ENCODE measurements at places on chromosomes 2 and 18.

- no peak for DNase-seq
These were observed 279.8 kb downstream of the CELF4 start for GRCh38 chr18:37285825-37286224.

DNA sequence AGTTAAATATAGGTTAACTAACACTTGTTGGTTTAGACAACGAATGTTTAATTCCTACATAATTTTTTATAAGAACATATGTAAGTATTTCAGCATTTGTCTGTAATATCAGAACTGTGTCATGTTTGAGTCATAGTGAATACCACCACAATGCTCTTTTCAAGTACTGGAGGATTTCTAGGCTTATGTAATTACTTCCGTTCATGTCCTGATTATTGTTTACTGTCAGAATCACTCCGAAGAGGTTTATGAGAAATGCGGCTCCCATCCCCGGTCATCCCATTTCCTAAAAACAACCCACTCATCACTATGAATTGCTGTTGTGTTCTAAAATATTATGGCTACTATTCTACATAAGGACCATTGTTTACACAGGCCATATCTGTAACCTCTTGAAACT, 45.1 kb downstream of the CDH19 start:
- DNase-seq: no peak

GRCh38 chr2:67164771-67165522, 232.2 kb upstream of the ETAA1 start:
- no peak for DNase-seq

GRCh38 chr2:127342101-127342500, 45.7 kb downstream of the MAP3K2 start:
- no peak for DNase-seq

GRCh38 chr18:23540867-23541266, 37.6 kb downstream of the RMC1 start:
- DNase-seq: no peak

DNA sequence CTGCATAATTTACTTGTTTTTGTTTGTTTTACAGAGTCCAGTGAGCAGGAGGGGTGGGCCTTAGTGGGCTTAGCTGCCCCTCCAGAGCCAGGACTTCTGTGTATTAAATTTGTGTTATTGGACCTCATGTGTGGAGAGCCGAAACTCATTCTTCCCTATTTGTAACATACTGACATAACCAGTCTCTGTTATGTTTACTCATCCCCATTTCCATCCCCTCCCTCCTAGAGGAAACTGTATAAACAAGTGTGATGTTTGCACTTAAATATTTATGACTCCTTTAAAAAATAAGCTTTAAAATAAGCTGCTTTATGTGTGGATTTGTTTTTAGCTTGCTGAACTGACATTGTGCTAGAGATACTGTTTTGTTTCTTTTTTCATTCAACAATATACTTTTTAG, 13.8 kb downstream of the ZNF512 start:
- DNase-seq: no peak

DNA sequence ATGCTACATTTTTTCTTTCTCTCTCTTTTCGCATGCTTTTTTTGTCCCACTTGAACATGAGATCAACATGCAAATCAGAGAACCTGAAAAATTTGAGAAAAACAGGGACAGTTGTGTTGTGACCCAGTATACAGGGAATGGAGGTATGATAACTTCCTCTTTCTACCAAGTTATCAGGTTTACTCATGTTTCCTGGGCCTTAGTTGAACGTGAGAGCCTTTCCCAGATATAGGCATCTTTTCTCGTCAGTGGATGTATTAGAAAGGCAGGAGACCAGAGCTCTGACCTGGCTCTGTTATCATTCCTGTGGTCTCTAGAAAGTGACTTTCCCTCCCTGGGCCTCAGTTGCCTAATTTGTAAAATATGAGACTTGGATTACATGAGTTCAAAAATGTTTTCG, 30.1 kb upstream of the FAM117B start:
- no peak for DNase-seq

- no peak for DNase-seq
These were observed 149.6 kb upstream of the GALNT5 start for GRCh38 chr2:157107877-157108276.

DNA sequence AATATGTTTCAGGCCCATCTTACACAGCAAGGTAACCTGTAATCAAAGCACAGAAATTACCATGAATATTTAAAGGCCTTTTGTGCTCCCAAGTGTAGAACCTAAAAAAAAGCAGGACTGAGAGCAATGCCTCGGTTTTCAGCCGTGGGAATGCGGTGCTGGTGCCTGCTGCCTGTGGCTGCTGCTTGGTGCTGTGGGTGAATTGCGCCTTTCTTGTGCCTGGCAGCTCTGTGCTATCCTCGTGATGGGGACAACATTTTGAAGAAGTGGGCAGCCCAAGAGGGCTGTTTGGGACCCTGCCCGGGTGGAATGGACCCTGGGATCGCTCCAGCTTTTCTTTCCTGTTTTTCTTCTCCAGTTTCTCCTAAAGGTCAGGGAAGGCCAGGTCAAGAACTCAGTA, 91.2 kb downstream of the ASAP2 start:
- DNase-seq: no peak

- no peak for DNase-seq
These were observed 64.9 kb downstream of the ACTR2 start for GRCh38 chr2:65292461-65293011.

Measured in fibroblast of skin of left biceps (primary cell).